HuH-7.5 (cell line): ENCODE measurements at places on chromosomes 3 and 15.

- no peak for DNase-seq
These were observed 324.0 kb downstream of the TBL1XR1 start for GRCh38 chr3:176873261-176873660.

DNA sequence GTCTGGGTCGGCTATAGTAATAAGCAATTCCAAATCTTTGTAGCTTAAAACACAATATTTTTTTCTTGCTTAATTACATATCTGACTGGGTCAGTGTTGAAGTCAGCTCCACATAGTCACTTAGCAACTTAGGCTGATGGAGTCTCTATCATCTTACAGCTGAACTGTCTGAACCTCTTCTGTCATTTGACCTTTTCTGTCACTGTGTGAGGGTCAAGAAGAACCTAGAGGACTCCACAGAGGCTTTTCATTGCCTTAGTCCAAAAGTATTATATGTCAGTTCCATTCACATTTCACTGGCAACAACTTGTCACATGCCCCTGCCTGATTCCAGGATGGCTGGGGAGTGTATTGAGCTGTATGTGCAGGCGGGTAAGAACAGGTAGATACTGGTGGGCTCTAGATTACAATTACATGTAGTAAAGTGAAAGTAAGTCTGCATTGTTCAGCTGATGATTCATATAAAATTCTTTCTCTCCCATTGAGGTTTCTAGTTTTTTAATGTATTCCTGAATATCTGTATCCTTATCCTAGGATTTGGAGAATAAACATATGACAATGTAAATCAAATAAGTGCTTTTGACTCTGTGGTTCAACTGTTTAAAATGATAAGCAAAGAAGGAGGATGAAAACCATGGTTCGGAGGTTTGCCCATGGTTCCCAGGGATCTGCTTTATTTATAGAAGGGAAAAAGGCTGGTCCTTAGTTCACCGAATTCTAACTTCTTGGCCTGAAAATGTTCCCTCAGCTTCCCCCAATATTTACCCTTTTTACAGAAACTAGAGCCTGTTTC is 5.8 kb upstream of the ARPP21 start:
- no peak for DNase-seq

GRCh38 chr3:151012753-151013152 is 40.2 kb upstream of the CLRN1 start:
- no peak for DNase-seq

GRCh38 chr15:28019594-28020309 is 79.4 kb downstream of the OCA2 start:
- no peak for DNase-seq

DNA sequence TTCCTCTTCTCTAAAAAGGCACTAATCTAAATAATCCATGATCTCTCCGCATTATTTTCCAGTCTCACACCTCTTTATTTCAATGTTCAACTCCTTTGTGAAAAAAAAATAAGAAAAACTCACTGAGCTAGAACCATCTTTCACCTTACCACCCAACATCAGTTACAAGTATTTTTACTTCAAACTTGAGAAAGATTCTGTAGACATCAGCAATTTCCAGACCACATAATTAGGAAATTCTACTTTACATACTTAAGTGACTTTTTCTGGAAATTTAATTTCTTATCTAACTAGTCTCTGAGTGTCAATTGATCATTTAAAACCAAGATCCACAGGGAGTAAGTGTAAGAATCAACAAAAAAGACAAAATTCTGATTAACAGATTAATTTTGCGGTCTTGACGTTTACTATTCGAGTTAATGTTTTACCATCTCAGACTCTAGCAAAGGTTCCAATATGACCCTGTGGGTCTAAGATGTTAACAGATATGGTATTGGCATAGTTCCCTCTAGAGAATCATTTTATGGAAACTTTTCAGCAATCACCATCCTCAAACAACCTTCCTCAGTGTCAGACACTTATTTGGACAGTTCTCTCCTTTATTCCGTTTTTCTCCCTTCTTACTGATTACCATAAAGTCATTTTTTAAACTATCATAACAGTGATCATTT is 5.1 kb downstream of the ATP13A3 start:
- DNase-seq: no peak
